ENCODE measurements at places on chromosomes 16 and 17. TPM values are rescaled to one million over a fixed set of nuclear protein-coding genes. Genes with fewer than 3 reads are reported as not detected.

DNA sequence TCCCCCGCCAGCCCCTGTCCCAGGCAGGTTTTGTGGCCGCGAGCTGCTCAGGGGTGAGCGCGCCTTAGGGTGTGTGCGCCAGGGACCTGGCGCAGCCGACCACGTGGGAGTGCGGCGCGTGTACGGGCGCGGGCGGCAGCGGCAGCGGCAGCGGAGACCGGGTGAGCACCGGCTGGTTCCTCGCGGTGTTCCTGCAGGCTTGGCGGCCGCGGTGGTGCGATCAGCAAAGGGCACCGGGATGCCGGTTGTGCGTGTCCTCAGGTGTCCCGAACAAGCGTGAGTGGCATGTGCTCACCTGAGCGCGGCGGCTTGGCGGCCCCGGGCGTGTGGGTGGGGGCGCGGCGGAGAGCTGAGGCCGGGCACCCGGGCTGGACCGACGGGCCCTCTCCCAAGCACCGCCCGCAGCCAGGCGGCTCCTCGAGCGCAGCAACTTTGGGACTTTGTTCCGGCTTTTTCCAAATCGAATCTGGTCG, 381 bp upstream of the HSD11B2 start:
- DNase-seq, result no peak

GRCh38 chr17:43367737-43368242, 31.0 kb upstream of the ARL4D start:
- DNase-seq, result no peak

DNA sequence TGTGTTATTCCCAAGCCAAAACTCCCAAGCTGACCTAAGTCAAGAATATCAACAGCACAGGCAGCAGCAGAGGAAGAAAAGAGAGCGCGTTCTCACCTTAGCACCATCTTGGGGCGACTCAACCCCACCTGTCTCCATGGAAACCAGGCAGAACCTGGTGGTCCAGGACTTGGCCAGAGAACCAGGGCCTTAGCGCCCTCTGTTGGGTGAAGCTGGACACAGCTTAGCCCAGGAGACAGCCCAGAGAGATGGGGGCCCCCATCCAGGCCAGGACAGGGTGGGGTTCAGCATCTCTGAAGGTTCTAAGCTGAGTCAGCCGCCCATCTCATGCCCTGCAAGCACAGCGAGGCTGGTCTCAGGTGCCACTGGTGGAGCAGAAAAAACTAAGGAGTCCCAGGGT, 60.1 kb upstream of the TMEM132E start:
- DNase-seq, result no peak

CCDC144A gene
- total RNA-seq, result 7.6 TPM

All from kidney (tissue), 22 donors.